HepG2 (cell line): ENCODE measurements at places on chromosomes 1 and 21.

GRCh38 chr1:160544647-160545046, 21.6 kb upstream of the SLAMF6 start:
- DNase-seq: no peak

DNA sequence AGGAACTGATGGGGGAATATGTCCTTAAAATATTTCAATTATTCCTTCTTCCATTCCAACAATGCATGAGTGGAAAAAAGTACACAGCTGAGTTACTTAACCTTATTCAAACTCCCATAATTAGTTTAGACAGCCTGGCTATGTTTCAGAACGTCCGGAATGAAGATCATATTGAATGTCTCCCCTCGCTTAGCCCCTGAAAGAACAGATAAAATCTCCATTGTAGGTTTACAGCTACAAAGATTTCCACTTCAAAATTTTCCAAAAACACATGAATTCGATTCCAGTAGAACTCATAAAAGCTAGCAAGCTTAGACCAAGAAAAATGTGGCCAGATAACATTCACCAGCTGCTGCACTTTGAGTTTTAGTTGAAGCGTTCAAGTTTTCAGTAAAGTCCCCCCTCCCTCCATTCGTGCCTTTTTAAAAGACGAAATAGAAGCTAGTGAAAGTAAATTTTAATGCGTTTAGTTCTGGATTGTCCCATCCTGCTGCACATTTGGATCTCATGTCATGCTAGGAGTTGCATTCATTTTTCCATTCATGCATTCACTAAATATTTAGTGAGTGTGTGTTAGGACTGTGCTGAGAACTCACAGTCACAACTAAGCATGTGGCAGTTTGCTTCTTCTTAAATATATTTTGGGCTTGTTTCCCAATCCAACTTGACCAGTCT, 29.4 kb upstream of the SSX2IP start:
- DNase-seq: peak; percentile 9

- DNase-seq: no peak
Measured at GRCh38 chr1:2385606-2386280, 5.6 kb downstream of the MORN1 start.

GRCh38 chr21:41933313-41934079, 20.3 kb downstream of the C2CD2 start:
- no peak for DNase-seq
